T follicular helper cell (primary cell): ENCODE measurements at places on chromosomes 1 and 21.

DNA sequence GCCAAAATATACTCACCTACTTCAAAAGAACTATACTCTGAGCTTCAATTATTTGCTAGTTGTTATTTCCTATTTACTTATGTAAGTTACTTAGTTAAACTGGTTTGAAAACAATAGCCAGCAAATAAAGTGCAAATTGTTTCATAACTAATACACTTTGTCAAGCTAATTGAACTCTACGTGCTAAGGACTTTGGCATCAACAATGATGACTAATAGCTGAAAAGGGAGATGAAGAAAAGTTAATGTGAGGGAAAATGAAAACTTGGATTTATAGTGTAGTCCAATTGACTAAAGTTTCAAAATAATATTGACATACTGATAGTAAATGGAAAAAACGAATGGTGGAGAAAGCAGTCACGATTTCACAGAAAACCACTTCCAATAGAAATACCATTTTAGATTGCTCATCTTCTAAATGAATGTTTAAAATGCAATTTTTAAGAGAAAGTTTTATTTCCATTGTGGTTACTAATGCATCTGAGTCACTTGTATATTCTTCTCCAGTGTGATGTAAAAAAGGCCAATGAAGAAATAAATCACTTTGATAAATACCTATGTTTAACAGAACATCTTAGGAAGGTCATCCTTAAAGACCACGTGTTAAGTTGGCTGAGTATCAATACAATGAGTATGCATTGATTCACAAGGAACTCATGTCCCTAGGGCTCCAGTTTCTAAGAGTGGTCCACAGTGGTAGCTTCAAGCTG lies 455.2 kb downstream of the LTN1 start:
- no peak for DNase-seq

- no peak for DNase-seq
Measured at GRCh38 chr1:20124456-20125057, 5.2 kb upstream of the PLA2G2D start.

DNA sequence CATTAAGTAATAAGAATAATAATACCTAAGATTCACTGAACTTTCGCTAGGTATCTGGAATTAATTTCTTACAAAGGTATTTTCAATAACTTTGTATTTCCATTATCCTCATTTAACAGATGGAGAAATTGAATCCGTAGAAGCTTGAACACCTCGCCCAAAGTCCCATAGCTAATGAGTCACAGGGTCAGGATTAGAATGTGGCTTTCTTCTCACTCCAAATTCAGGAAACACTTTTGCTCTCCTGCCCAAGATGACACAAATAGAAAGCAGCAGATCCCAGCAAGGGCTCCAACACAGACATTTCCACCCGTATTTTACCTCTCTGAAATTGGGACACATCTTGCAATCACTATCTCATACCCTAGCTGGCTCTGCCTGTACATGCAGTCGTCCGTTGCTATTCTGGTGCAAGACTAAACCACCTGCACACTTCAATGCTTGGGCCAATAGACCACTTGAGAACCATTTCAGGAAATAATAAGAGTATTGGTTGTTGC lies 125.9 kb upstream of the GREM2 start:
- no peak for DNase-seq

GRCh38 chr1:51928896-51929295 lies 50.4 kb upstream of the NRDC start:
- DNase-seq, result no peak
